ENCODE measurements at places on chromosomes 16 and 17.

DNA sequence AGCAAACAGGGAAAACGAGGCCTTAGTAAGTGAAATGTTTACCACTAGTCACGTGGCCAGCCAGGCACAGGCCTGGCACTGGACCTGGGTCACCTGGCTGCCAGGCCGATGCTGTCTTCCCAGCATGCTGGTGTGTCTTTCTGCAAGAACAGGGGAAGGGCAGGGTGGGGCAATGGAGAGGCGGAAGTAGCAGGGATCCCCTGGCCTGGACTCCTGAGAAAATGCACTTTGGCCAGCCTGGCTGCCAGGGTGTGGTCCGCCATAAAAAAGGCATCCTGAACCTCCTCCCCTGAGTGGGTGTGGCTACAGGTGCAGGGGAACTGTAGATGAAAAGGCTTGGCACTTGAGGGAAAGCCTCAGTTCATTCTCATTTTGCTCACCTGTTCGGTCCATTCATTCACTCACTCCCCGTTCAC is 1.0 kb upstream of the ANKRD40CL start:
- no peak for DNase-seq

- DNase-seq = no peak
Measured at GRCh38 chr17:76989519-76989918, 121.3 kb downstream of the MGAT5B start.

DNA sequence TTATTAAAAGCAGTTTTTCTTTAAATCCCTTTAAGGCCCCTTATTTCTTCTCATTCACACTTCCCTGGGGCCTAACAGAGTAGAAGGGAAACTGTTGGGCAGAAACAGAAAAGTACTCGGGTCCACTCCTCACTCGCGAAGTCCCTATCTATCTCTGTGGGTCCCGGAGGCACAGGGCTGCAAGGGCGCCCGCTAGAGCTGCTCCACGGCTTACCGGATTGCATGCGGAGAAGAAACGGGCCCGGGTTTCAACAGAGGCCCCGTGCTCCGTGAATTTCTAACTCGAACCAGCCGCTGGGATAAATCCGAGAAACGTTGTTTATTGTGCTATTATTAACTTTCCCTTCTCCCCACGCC is 4.3 kb downstream of the CBLN1 start:
- no peak for DNase-seq

- no peak for DNase-seq
Measured at GRCh38 chr17:60047590-60047989, 31.1 kb downstream of the HEATR6 start.

DNA sequence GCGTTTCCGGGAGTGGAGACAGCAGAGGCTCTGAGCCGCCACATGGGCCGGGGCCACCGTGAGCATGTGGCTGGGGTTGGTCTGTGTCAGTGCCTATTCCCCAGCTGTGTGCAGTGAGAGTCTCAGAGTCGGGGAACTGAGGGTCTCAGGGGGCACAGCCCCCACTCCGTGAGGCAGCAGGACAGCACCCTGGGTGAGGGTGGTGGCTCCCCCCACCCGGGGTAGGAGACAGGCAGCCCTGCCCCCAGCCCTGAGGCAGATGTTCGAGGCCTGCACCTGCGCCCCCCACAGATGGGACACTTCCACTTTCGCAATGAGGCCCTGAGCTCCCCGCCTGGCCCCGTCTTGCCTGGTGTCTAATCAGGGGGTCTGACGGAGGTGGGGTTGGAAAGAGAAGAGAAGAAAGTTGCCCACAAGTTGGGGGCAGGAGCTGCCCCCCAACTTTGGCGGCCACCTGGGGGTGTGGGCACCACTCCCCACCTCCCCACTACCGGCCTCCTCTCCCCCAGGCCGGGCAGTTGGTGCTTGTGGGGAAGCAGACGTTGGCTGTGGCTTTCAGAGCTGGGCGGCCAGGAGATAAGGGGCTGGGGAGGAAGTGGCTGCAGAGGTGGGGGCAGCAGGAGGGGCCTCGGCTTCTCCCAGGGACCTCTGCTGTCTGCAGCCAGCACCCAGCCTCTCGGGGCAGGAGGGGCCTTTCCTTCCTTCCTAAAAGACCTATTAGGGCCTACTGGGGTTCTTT is 1.8 kb upstream of the CBFA2T3 start:
- no peak for DNase-seq

DNA sequence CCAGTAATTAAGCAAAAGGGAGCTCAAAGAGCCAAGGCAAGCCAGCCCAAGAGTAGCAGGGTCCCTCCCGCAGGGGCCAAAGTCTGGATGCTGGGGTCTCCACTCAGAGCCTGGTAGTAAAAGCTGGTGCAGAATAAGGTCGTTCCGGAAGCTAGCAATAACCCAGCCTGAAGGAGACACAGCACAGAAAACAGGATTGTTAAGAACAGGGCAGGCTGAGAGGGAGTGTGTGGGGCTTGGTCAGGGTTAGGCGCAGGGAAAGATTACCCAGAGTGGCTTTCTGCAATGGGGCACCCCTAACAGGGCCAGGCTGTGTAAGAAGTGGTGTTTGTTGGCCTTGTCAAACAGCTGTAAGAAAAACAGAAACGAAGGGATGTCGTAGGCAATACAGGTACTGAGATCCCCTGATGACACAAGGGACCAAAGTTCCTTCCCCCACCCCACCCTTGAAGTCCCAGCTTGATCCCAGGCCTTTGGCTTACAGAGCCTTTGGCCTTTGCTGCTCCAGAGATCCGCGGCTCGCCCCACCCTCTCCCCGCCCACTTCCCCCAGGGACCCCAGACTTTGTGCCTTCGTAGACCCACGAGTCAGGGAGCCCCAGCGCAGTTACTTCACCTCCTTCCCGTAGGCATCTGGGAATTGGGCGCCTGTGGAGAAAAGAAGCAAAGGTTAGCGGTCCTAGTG is 712 bp downstream of the TMEM256 start:
- DNase-seq = no peak

DNA sequence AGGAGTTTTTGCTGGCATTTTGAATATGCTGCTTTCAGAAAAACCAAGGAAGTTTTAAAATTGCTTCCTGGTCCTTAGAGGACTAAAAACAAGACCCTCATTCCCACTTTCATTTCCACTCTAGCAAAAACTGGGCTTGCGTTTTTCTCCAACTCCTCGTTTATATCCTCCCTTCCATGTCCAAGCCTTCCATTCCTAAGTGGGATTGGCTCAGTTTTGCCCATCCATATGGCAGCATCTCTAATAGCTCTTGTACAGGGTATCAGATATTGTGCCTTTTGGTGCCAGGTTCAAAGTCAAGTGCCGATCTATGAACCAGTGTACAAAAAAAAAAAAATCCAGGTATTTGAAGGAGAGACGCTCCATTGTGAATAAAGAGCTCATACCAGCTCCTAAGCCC is 9.9 kb upstream of the TBKBP1 start:
- no peak for DNase-seq

GRCh38 chr17:13420418-13420826 is 181.3 kb downstream of the HS3ST3A1 start:
- no peak for DNase-seq

DNA sequence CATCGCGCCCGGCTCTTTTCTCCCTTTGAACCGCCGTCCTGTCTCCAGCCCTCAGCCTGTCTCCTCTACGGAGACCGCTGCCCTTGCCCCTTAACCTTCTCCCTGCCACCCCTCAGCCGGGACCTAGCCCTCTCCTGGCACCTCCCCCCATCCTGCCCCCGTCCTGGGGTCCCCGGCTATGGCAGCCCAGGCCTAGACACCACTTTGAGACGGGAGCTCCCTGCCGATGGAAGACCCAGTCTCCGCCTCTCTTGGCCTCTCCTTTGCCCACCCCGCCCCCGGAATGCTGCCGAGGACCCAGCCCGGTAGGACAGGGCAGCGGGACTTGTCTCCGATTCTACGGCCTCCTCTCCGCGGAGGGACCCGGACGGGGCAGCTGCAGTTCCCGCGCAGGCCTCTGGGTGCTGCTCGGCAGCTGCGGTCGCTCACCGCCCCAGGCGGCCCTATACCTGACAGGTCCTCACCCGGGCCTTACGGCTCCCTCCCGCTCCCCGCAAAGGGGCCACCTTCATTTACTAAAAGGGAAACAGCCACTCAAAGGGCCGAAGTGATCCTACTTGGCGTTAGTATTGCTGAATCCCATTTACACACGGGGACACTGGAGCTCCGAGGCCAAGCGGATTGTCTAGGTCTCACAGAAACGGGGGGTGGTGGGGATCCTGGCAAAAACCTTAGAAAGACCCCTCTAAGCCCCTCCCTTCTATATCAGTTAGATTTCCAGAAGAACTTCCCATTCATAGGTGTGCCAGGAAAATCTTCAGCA is 32.6 kb upstream of the TAC4 start:
- peak; percentile 49 for DNase-seq

DNA sequence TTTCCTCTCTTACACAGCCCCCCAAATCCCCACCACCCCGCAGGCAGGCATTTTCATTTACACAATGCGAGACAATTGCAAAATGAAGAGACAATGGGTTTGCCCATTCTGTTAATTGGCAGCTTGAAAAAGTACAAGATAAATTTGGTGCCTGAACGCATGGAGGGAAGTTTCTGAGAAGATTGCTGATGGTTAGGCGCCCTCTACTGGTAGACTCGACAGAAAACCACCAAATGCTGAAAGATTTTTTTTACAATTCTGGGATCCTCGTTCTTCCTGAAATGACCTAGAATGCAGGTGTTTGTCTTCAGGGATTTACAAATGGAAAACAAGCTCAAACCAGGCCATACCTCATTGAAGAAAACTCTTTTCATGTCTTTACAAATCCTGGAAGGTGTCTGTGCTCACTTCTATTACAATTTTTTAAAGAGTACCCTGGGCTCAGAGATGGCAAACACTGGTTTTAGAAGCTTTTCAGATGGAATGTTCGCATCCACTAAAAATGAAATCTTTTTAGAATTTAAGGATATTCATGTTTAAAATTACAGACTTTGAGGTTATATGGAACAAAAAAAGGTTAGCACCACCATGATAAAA is 338.5 kb downstream of the PMP22 start:
- peak; percentile 67 for DNase-seq

GRCh38 chr16:30010844-30011713 is at the start of gene DOC2A:
TSS of gene DOC2A (minus strand) at chr16:30011027. CDS start at chr16:30010222, 805 bp downstream.
- DNase-seq = peak; percentile 40

GRCh38 chr17:37532756-37533155 is 43.1 kb downstream of the DUSP14 start:
- no peak for DNase-seq

GRCh38 chr16:16025214-16025968 is 76.0 kb downstream of the ABCC1 start:
- DNase-seq = no peak

DNA sequence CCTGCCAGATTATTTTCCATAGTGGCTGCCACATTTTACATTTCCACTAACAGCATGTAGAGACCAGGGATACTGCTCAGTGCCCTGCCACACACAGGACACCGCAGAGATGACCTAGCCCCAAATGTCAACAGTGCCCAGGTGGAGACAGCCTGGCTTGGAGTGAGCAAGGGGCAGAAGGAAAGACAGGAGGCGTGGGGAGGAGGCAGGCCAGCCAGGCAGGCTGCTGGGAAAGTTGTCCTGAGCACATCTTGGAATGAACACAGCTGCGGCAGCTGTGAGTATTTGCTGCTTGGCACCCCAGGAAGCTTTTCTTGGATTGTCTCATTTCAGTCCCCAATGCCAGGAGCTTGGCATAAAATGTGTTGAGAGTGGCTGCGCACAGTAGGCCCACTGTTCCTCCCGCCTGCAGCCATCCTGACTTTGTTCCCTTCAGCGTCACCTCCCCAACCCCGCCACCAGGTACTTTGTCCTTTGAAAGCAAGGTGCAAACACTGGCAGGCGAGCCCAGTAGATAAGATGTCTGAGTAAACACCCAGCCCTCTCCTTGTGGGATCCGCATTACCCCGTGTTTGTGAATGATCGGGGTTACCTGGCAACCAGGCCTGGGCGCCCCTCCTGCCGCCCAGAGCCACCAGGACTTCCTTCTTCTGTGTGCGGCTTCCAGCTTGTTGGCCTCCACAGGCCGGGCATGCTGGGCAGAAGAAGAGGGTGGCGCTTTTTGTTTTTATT is 114.0 kb downstream of the CMIP start:
- no peak for DNase-seq

Data from NCI-H1105 treated with DMSO at 0.1 percent for 48 hours (cell line).